ENCODE measurements at places on chromosomes 7 and 10.

- DNase-seq, result no peak
These were observed 279.0 kb downstream of the TCERG1L start for GRCh38 chr10:131032329-131033165.

DNA sequence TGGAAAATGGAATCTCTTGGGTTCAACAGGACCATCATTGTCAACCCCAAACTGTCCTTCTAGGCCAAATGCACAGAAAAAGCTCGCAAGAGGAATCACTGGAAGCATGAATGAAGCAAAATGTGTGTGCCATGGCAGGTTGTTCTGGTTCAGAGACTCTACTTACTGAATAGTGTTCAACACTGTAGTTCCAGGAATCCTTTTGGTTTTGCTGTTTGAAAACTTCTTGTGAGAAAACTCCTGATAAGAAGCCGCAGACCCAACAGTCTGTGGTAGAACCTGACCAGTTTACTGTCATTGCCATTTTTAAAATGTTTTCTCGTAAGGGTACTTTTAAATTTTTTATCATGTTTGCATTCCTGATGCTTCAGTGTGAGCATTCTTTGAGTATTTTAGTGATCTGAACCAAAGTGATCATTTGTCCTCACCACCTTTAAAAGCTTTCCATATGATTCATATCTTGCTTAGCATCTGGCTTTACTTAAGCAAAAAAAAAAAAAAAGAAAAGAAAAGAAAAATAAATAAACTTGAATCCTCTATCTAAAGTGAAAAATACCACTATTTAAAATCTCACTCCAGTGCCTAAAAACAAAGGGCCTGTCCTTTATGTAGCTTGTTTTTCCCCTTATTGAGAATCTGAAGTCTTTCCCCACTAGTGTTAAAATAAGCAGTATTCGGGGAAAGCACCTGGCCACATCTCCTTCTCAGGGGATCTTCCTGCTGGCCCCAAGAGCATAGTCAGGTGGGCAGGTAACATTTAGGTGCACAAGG, 92.4 kb downstream of the WNT2 start:
- DNase-seq, result no peak

- no peak for DNase-seq
These were observed 3.3 kb downstream of the PTPN12 start for GRCh38 chr7:77540402-77540822.

GRCh38 chr10:89301721-89302445, at the start of gene IFIT2:
Gene IFIT2, plus strand, starts transcription at chr10:89302046. Its CDS starts 78 bp downstream, at chr10:89302124.
- DNase-seq, result no peak

DNA sequence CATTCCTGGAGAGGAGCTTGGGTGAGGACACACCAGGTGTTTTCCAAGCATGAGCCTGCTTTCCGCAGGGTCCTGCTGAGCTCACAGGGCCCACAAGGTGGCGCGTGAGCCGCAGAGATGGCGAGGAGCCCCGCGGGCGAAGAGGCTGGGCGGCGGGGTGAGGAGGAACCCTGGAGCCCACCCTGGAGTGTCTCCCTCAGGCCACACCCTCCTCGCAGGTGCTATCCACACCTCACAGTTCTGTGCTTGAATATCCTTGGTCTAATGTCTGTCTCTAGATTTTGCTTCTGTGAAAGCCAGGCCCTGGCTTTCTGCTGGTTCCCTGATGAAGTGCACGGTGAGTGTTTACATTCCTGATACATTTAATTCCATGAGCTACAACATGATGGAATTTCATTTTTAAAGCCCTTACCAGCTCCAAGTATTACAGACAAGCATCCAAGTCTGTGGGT, 433.6 kb downstream of the ACTR3B start:
- DNase-seq, result no peak

GRCh38 chr7:159013181-159013690, 131.4 kb downstream of the VIPR2 start:
- DNase-seq, result no peak

DNA sequence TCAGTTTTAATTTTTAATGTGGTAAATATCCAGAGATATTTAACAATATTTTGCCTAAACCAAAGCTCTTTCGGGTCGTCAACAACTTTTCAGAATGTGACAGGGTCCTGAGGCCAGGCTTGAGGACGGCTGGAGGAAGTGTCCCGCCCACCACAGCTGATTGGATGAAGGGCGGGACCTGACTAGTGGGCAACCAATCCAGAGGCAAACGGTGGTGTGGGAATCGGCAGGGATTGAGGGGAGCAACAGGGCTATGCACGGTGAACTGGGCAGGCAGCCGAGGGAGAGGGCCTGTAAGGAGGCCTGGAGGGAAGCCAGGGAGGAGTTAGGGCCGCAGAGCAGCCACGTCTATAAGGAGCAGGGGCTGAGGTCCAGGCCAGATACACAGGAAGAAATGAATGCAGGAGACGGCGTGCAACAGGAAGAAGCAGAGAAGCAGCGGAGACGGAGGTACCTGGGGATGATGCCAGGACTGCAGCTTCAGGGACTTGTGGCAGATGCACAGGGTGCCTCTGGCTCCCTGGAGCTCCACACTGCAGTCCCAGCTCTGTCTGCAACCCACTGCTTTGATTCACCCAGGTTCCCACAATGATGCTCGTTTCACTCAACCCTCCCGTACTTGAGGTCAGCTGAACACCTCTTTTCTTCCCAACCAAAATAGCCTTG, 46.1 kb upstream of the ZMIZ1 start:
- no peak for DNase-seq

DNA sequence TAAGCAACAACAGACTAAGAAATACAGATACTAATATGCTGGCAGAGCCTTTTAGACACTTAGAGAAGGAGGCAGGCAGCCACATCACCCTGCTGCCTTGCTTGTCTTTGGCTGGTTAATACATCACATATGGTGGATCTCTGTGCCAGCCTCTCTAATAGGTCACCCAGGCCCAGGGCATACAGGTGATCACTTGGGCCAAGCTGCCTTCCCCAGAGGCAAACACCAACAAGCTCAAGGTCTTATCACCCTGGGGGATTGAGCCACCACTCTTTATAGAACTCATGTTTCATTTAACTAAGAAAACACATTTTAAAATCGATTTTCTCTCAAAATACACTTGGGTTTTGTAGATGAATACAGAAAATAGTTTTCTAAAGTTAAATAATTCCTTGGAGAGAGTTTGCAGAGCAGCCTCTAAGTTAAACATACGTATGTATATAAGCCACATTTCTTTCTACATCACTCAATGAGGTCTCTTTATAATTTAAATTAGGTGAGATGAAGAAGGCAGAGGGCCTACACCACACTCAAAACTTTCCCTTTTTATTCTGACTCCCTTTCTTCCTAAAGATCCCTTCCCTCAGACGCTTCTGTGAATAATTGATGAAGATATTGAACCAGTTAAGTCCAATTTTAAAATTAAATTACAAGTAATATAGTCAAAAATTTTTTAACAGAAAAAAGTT, 556.8 kb upstream of the GHITM start:
- no peak for DNase-seq

DNA sequence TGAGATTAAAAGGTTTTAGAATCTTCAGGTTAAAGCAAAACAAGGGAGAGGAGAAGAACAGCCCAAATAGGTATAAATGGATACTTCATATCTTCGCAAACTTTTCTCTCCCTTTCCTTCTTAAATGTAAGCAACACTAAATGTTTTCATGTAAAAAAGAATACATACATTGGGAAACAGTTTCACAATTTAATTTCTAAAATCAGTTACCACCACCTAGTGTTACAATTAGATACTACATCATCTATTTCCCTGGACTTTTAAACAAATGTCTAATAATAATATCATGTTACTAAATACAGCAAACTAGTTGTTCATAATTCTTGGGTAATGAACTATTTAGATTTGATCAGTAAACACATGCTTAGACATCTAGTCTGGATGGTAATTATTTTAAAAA, 35.8 kb downstream of the MINDY3 start:
- DNase-seq, result peak; percentile 0

DNA sequence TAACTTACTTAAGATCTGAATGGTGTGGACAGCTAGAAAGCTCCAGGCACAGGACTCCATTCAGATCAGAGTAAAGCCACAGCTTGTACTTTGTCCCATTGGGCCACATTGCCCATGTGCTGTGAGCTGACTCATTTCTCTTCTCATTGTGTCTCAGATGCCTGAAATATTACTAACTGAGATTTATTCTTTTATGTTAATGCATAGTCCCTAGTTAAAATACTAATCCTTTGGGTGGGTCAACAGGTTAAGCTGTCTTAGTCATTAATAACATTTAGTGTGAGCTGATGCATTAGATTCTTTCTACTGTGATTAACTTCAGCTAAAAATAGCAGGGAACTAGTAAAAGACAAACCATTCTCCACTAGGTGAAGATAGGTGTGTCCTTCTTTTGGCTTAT, 104.7 kb upstream of the ARMC3 start:
- peak; percentile 33 for DNase-seq

- no peak for DNase-seq
These were observed 142.1 kb downstream of the STK31 start for GRCh38 chr7:23852135-23852534.

- DNase-seq, result no peak
These were observed 208.8 kb upstream of the IGFBP3 start for GRCh38 chr7:46129831-46130230.

DNA sequence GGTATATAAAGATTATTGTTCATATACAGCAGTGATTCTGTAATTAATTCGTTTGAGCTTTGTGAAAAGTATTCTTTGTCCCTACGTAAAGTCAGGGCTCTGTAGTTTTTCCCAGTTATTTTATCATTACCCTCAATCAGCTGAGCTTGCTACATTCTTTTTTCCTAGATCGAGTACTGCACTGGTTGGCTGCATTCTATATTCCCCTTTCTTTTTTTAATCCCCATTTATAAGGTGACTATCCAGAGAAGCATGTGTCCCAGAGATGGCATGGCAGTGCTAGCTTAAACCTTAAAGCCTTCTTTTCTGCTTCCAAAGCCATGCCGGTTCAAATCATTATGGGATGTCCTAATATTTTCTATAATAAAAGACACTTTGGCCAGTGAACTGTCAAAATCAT, 230.1 kb upstream of the CELF2 start:
- DNase-seq, result no peak

Measured in HTR-8/SVneo (cell line).